Left colon (tissue), 2 donors: ENCODE measurements at places on chromosomes 1 and 21.

DNA sequence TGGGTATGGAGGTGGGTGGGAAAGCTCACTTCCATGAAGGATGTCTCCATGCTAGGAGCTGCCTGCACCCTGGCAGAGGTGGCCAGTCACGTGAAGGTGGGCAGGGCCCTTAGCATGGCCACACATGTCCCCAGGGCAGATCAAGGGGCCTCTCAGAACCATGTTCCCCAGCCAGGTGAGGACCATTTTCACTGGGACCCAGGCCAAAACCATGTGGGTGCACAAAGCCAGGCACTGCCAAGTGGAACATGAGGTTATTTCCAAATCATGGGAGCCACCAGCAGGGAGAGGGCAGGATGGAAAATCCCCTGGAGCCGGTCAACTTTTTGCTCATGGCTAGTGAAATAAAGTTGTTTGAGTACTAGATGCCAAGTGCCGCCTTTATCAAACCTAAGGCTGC is 9.7 kb downstream of the ZNF692 start:
- no peak for DNase-seq

DNA sequence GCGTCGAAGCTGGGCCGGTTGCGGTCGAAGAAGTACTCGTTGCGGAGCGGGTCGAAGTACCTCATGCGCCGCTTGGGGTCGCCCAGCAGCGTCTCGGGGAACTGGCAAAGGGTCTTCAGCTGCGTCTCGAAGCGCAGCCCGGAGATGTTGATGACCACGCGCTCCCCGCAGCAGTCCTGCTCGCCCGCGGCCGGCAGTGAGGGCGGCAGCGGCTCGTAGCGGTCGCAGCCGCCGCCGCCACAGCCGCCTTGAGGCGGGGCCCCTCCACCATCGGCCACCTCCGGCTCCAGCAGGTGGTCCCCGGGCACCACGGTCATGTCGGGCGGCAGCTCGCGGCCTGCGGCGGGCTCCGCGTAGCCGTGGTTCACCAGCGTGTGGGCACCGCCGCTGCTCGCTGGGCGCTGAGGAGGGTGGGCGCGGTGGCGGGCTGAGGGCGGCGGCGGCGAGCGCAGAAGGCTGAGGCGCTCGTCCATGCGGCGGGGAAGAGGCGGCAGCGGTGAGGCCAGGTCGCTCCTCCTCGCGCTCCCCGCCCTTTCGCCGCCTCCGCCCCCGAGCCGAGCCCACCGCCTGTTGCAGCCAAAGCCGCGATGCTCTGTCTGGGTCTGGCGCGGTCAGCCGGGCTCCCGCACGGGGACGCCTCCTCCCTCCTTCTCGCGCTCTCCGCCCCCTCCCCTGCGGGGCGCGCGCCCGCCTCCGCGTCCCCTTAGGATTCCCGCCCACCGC is at the start of gene KCNA3:
TSS of gene KCNA3 (minus strand) at position 604 of the 723 bp plus-strand sequence. CDS start at position 473, 131 bp downstream.
- DNase-seq, result peak; percentile 34

DNA sequence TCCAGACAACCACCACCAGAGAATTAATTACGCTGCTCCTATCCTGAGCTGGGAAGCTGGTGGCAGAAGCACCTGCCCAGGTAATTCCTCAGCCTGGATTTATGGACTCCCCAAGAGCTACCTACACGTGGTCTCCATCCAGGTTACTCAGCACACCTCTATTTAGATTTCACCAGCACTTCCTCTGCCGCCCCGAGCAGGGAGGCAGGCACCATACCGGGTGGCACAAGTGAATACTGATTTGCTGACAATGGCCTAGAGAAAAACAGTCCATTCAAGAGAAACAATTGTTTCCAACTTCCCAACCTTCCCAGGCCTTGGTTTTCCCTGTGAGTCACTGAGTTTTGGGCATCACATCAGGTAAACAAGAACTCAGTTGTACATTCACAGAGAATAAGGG is 134.3 kb downstream of the MATN1 start:
- no peak for DNase-seq

DNA sequence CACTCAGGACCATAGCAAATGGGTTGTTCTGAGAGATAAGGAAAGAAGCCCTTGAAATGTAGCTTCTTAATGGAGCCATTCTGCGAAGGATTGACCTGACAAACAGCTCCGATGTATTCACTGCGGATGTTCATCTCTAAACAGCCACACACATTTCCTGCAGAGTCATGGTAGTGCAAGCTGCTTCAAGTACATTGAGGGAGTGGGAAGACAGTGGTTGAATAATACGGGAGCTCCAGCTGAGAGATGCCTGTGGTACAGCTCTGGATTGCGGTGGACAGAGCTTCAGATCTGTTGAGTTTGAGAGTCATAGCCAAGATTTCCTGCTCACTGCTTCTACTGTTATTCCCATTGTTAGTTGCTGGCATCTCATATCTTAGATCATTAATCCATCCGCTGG is 86.6 kb downstream of the ZBTB18 start:
- no peak for DNase-seq

DNA sequence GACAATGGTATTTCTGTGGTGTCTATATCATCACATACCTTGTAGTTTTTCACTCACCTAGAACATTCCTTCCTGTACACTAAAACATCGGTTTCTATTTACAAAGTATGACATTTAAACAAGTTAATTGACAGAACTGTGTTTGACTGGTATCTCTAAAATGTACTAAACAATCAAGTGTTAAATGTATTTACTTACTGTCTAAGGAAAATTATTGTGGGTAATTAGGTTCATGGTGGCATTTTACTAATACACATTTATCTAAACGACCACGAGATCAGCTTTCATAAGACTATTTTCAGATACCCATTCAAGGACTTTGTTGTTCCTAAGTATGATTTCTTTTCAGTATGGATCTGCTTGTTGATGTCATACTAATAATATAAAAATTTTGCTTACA is 115.2 kb downstream of the ADGRL2 start:
- no peak for DNase-seq

GRCh38 chr1:192639607-192640368 is 3.8 kb downstream of the RGS13 start:
- DNase-seq, result no peak

GRCh38 chr1:153288634-153289275 is 24.0 kb downstream of the PGLYRP3 start:
- DNase-seq, result peak; percentile 15

DNA sequence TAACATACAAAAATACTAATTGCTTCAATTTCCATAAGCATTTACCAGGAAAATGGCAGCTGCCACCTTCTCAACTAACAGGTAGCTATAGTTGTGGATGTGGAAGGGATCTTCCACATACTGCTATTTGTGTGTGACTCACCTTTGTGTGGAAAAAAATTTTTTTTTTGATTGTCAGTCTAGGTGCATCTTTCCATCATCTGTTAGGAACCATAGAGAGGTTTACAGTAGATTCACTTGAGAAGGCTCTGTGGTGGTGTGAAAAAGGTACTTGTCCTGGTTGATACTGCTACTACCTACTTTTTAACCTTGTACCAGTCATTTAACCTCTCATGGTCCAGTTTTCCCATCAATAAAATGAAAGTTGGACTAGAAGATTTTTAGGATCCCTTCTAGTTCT is 12.9 kb downstream of the DDX20 start:
- no peak for DNase-seq

GRCh38 chr1:9651565-9652378 is at the start of gene PIK3CD:
Gene PIK3CD (plus strand): TSS chr1:9651731. CDS start chr1:9710456, 58,725 bp downstream.
- no peak for DNase-seq

- DNase-seq, result no peak
Observed at GRCh38 chr1:240244968-240245628, 153.4 kb downstream of the FMN2 start.

DNA sequence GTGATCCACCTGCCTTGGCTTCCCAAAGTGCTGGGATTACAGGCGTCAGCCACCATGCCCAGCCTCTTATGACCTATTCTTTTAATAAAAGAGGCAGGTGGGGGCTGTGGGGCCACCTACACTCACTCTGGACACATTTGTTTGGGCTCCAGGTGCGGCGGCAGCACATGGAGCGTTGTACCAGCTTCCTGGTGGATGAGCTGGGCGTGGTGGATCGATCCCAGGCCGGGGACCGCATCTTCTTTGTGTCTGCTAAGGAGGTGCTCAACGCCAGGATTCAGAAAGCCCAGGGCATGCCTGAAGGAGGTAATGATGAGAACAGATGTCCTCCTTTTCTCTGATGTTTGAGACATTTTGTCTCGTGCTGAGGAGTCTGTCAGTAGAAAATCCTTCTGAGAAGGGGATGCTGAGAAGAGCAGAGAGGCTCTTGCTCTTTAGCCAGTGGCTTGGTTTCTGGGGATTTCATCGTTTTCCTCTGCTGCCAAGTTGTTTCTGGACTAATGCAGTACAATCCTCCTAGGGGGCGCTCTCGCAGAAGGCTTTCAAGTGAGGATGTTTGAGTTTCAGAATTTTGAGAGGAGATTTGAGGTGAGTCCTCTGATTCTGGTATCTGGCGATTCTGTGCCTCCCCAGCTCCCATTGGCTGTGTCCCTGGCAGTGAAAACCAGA is 17.9 kb upstream of the MIIP start:
- DNase-seq, result no peak

- DNase-seq, result no peak
Observed at GRCh38 chr1:234875328-234875952, 253.2 kb downstream of the TOMM20 start.
